ENCODE measurements at places on chromosomes 12 and 14.

DNA sequence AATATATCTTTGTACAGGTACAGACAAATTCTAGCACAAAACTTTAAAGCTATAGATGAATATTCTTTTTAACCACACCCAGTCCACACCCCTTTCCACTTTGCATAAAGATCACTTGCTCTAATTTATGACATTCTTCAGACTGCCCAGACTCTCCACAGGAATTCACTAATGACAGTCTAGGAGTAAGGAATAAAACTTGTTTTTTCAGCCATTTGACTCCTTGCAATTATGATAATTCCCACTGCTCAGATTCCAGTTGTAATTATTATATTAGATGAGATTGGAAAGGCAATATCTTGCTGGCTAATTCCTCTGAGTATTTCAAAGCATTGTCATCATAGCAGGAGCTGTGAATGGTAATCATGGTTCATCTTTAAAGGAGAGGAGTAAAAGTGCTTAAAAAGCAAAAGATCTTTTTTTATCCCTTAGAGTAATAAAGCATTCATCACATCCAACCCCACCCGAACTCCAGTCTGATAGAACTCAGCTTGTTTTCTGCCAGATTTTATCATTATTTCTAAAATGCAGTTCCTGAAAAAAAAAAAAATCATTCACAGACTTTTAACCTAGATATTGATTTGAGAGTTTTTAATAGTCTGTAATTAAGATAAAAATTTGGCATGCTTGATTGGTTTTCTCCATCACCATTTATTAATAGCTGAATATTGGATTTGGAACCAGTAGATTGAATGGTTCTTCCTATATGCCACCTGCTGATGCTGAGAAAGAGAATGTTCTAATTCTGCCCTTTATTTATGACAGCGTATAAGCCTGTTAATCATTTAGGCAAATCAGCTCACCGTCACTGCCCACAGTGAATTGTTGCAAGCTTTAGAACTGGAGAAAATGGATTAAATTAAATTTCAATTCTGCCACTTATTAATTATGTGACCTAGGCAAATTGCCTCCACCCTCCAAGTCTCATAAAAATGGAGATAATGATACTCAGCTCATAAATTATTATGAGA lies 93.9 kb upstream of the RASSF8 start:
- no peak for ATAC-seq

DNA sequence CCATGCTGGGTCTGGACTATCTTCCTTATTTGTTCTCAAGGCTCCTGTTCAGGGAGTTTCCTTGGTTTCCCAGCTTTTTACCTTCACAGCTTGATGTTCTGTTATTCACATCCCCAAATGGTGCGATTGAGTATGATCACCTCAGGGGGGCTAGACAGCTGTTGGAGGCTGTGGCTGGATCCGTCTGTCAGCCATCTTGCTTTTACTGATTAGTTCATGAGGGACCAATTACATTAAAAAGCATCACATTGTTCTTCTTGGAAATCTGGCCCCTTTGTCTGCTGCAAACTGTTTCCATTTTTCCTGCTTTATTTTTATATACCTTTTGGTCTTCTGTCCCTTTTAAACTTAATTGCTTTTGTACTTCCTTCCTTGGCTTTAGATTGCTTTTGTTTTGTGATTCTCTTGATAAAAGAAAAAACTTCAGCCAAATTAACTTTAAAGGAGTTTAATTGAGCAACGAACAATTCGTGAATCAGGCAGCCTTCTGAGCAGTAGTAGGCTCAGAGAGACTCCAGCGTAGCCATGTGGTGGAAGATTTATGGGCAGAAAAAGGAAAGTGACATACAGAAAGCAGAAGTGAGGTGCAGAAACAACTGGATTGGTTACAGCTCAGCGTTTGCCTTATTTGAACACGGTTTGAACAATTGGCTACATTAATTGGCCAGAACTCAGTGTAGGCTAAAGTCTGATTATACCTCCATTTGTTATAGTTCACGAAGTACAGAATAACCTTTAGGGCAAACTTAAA lies 208.7 kb downstream of the AEBP2 start:
- no peak for ATAC-seq

GRCh38 chr14:51750542-51750941 lies 98.8 kb downstream of the FRMD6 start:
- no peak for ATAC-seq

DNA sequence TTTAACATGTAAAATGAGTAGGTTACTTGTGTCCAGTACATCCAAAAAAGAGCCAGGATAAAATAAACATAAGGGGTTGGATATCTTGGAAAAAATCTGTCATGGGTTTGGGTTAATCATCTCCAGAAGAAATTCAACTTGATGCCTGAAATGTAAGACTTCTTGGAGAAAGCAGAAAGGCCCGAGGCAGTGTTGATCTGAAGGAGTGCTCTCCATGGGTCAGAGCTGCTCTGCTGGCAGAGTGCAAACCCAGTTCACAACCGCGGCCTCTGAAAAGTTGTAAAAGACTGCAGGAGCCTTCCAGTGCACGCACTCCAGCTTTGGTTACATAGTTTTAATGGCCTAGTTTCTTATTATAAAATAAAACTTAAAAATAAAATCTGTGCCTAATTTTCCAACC lies 97.3 kb upstream of the ALX1 start:
- no peak for ATAC-seq

GRCh38 chr12:109162551-109162950 lies 46.2 kb downstream of the ACACB start:
- ATAC-seq, result no peak

DNA sequence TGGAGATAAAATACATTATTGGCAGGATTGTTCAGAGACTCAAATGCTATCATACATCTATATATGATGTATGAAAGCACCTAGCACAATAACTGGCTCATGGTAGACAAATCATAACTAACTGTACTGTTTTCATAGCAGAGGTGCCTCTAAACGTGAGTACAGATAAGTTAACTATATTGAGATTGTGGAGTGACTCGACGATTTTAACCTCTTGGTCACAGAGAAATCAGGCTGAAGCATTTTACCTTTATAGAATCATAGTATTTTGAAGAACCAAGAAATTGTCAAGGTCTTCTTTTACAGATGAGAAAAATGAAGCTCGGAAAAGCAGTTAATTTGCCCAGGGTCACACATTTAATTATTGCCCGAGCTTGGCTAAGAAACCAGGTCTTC lies 666 bp upstream of the DERA start:
- ATAC-seq, result no peak

DNA sequence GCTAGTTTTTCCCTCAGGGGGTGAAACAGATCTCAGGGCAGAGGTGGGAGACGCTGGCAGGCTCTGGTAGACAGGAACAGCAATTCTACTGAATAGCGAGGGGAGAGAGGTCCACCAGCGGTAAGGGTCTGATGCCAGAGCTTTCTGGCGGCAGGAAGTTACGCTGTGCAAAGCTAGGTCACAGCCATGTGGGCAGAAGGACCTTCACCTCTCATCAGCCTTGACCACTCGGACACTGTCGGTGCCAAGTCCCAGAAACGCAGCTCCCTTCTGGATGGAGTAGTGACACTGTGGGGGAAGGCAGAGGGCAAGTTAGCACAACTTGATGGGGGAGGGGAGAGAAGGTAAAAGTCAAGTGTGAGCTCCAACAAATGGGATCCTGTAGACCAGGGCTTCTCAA lies 10.3 kb upstream of the ZNF740 start:
- no peak for ATAC-seq

DNA sequence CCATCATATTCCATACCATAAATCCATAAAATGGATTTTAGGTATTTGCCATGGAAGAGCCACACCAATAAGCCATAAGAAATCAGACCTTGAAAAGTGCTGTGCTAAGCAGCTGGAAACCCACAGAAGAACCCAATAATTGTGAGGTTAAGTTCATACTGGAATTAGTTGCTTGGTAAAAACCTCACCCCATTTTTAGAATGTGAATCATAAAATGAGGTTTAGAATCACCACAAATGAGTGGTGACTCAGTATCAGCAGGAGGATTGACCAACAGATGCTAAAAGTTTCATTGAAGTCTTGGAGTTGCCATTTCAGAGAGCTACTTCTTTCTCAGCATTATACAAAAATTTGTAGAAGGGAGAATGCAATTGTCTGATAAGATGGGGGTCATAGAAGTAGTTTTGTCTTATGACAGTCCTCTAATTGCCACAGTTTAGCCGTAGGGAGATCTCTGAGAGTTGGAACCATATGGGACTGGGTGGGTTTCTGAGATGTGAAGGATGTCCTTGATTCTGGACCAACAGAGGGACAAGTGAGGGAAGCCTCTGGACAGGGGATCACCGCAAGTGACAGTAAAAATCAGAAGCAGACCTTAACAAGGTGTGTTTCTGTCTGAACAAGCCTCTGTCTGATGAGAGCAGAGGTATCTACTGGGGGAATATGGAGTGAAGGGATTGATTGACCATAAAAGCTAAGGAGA lies 1.4 kb upstream of the STON2 start:
- peak; percentile 44 for ATAC-seq

GRCh38 chr12:6927379-6928021 lies at the start of gene ATN1:
TSS of gene ATN1 (plus strand) at chr12:6927959. CDS start at chr12:6934002, 6,043 bp downstream.
- ATAC-seq, result peak; percentile 34

DNA sequence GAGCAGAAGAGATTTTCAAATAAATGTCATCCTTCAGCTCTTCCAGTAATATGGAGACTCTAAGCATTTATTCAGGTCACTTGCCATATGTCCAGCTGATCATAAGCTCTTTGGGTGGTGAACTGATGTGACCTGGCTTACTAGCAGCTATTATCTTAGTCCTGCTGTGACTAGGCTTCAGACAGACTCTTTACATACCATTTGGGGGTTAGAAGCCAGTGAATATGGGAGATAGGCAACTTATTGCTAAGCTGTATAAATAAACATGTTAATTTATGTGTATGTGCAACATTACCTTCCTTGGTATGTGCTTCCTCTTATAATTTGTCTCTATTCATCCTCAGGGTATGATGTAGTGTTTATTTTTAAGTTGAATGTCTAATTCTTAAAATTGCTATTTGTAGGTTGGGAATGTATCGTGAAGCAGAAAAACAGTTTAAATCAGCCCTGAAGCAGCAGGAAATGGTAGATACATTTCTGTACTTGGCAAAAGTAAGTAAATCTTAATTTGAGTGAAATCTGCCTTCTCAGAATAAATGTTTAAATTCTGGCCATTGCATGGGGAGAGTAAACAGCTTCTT lies 32.4 kb downstream of the TTC8 start:
- no peak for ATAC-seq
